ENCODE measurements at places on chromosomes 11 and 22.

DNA sequence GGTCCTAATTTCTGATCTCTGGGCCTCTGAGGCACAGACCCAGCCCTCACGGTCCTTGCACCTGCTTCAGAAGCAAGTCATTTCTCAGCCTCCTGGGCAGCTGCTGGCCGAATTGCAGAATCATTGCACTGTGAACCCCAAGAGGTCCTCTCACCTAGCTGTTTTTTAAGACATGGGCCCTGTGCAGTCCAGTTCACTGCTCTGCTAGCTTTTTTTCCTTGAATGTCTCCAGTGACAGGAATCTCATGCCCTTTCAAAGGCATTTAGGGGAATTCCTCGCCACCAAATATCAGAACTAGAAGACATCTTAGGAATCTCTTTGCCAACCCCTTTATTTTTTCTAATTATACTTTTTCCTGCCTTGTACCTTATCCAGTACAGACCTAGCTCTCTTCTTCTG, 35.6 kb upstream of the TP53I11 start:
- DNase-seq, result no peak

DNA sequence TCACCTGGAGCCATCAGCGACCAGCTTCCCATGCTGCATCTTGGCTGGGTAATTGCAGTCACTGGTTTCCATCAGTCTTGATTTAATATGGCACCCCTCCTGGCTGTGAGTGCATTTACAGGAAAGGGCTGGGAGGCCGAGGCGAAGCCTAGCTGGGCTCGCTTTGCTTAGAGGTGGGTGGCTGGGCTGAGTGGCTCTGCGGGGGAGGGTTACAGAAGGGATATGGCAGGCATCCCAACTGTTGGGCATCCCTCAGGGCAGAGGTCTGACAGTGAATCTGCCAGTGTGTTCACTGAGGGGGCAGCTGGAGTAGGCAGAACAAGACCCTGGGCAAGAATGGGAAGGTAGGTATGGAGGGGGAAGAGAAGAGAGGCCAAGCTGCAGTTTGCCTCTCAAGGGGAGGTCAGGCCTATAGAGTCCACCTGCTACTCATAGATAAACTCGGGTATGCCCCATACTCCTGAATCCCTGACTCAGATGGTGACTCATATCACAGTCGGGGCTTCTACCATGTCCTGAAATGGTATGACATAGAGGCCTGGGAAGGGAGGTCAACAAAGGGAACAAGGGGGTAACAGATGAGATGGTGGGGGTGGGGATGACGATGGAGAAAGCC, 77.5 kb upstream of the PHOX2A start:
- DNase-seq, result no peak

- no peak for DNase-seq
Observed at GRCh38 chr11:108204376-108204775, 18.1 kb downstream of the NPAT start.

DNA sequence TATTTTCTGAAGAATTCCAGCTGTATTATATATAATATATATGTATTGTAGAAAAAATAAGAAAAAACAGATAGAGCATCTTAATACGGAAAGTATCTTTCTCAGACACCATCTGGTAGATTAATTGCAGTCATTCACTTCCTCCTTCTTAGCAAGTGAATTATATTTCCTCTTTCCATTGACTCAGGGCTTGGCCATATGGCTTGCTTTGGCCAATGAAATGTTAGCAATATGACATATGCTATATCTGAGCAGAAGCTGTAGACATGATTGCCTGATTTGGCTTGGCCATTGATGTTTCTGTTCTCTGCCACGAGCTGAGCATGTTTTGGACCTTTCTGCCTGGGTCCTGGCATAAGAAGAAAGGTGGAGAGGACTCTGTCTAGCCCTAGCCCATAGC, 34.4 kb upstream of the ZBED5 start:
- DNase-seq, result no peak

DNA sequence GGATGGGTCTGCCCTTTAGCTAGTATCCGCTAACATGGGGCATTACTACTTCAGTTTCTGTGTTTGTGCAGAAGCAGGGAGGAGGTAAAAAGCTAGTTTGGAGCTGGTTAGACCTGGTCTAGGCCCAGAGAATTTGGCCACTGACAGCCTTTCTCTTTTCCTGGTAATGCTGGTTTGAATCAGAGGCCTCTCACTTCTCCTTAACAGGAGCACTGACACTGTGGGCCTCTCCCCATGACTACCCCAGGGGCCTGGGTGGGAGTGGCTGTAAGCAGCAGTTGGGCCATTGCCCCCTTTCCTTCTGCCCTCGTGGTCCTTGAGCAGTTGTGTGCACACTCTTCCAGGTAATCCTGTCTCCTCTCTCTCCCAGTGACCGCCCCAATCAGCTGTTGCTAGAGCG, 8.5 kb upstream of the SLC25A18 start:
- no peak for DNase-seq

- DNase-seq, result no peak
Observed at GRCh38 chr11:57357856-57358255, 19.7 kb downstream of the P2RX3 start.
